ENCODE measurements at places on chromosomes 4 and X.

GRCh38 chr4:153816542-153816941, 27.7 kb upstream of the SFRP2 start:
- no peak for DNase-seq

DNA sequence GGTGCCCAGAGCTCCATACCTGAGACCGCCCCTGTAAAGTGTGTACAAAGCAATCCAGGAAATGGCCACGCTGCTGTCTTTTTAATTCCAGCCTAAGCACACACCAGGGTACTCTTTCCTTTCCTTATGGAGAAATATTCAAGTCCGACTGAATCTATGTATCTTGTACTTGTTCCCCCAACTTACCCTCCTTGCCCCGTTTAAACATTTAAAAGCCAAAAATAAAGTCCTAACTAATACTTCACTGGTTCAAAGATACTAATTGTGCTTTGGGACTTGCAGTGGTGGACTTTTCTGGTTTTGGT, 731 bp upstream of the AMMECR1 start:
- no peak for DNase-seq

DNA sequence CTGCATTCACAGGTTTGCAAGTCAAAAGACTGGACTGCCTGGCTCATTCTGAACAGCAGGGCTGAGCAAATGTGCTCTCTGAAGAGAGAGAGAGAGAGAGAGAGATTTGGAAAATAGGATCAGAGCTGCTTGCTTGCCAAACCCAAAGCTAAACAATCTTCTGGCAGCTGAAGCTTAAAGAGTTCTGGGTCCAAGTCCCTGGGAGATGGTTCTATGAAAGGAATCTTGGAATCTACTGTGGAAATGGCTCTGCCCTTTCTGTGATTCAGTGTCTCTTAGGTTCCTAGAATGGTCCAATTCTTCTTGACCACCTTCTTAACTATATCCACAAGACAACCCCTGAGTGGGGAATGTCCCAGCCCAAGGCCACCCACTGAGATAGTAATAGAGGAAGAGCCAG, 66.1 kb upstream of the EFNB1 start:
- DNase-seq: peak; percentile 1

DNA sequence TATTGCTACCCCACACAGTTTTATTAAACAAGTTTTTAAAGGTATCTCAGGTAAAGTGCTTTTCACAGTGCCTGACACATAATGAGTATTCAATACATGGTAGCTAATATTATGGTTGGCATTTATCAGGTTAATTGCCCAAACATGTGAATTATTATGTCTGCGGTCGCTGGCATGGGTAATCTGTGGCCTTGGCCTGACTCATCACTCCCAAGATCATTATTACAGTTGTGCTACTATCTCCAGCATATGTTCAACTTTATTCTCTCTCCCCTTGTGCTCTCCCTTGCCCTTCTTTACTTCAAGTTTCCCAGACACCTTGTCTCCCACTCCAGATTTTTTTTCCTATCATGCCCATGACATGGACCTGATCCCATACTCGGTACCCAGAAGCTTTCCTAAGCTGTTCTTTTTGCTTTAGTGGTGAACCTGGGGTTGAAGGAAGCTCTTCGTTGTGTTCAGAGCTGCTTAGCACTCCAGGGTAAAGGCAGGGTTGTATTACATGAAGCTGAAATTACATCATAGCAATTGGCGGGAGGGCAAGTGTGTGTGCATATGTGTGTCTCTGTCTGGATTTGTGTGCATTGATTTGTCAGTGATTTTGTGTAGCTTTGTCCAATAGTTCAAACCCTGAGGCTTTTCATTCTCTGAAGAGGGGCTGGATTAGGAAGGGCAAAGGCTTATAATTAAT, 176.5 kb upstream of the NRK start:
- DNase-seq: no peak

GRCh38 chr4:111632641-111633151, 512.6 kb upstream of the FAM241A start:
- DNase-seq: no peak

DNA sequence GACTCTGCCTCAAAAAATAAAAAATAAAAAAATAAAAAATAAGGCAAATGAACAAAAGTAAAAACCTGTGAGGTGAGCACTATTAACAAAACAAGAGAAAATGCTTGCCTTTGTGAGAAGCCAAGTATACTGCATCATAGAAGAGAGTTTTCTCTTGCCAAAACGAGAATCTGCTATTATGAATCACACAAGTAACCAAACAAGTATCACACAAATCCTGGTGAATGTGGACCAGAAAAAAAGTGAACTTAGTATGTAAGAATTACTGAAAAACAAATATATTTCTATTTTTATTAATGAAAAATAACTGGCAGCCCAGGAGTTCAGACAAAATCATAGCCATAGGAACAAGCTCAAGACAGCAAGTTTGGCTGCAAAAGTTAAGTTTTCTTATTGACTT, 193.5 kb downstream of the PDGFC start:
- no peak for DNase-seq

- peak; percentile 93 for DNase-seq
Observed at GRCh38 chr4:133146574-133147241, 2.4 kb upstream of the PCDH10 start.

GRCh38 chr4:30380404-30380998, 339.7 kb upstream of the PCDH7 start:
- DNase-seq: peak; percentile 29

DNA sequence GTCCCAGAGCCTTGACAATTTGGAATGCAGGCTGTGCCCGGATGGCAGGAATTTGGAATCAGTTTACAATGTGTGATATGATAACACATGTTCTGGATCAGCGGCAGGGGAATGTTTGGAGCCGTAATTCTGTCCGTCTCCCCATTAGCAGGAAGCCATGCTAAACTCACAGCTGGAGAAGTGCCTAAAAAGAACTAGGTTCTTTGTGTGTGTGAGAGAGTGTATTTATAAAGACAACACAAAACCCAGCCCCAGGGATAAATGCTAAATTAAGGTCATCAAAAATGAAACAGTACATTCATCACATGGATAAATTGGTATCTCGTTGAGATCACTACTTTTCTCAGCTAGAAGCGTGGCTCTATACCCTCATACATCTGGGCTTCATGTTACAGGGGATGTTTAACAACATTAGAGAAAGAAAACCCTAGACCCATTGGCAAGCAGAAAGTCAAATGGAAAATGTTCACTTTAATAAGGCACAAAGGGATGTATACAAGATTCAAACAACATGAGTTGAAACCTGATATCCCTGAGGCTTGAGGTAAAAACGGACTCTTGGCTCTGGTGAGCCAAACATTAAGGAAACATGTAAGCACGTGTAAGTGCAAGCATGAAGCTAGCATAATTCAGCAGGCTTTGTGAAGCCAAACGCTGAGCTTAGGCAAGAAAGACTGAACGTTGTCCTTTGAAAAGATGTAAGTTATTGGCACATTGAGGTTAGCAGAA, 18.0 kb upstream of the TMEM131L start:
- peak; percentile 50 for DNase-seq
